ENCODE measurements at places on chromosomes 13 and 19.

DNA sequence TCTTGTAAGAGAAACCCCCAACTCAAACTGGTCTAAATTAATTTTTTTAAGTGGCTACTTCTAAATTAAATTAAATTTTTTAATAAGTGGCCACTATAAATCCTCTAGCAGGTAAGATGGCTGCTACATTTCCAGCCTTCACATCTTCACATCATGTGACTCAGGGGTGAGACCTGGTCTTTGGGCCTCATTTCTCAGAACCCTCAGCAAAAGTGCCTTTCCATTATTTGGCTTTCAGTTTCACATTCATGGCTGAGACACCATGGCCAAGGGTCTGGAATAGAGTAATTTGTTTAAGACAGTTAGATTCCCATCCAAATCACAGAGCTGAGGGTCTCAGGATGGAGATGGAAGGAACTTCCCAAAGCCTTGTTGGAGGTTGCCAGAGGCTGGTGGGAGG is 47.5 kb downstream of the DCT start:
- DNase-seq = no peak

DNA sequence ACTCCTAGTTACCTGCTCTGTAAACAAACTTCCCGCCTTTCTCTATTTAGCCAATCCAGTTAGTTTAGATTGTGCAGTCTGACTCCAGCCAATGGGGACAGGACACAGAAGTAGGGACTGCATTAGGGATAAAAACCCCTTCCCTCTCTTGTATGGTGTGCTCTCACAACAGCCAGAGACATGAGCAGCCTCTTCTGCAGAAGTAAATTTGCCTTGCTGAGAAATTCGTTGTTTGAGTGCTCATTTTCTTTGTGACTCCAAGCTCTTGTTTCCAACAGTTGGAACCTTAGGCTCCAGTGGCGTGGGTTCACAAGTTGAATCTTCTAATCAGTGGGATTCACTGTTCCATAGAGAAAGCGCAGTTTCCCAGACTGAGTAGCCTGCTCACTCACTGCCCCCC is 66.1 kb downstream of the ZNF93 start:
- DNase-seq = no peak

DNA sequence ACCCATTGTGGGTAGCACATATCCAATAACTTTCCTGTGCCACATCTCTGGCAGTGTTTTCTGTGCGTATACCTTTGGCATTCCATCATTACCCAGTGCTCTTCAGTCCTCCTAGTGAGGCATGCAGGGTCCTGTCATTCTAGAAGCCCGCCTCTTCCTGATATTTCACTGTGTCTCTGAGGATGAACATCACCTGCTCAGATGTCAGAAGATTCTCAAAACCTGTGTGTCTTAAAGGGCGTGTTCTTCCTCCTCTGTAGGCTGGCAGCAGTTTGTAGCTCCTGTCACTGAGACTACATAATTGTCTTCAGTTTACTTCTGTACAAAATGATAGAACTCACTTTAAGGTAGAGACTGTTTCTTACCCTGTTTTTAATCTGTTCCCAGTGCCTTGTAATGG is 56.9 kb upstream of the TEX29 start:
- no peak for DNase-seq

DNA sequence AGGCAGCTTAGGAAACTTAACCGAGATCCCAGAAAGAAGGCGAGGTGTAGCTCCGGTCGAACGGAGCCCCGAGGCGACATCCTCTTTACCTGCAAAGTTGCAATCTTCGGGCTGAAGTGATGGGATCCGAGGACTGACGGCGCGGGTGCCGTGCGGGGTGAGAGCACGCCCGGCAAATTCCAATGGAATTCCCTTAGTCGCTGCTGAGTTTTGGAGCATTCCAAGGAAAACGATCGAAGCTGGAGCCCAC is 141 bp downstream of the TRPC4 start:
- DNase-seq = no peak

GRCh38 chr19:823565-824121 is 1.9 kb upstream of the PLPPR3 start:
- no peak for DNase-seq

DNA sequence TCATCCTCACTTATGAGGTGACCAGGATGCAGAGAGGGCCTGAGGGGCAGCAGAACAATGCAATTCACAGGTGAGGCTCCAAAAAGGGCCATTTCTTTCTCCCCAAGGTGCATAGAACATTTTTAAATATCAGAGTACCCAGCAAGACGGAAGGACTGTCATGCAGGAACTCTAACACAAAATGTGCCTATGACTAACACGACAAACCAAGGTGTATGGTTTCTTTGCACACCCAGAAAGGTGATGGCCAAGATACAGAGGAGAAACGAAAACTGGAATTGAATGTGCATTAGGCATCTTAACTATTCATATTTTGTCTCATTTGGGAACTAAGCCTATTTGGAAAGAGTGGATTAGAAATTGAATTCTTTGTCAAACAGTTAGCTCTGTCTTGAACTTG is 29.9 kb downstream of the SHISA2 start:
- DNase-seq = no peak

- DNase-seq = no peak
Observed at GRCh38 chr13:46698910-46699460, 98.0 kb downstream of the ESD start.

DNA sequence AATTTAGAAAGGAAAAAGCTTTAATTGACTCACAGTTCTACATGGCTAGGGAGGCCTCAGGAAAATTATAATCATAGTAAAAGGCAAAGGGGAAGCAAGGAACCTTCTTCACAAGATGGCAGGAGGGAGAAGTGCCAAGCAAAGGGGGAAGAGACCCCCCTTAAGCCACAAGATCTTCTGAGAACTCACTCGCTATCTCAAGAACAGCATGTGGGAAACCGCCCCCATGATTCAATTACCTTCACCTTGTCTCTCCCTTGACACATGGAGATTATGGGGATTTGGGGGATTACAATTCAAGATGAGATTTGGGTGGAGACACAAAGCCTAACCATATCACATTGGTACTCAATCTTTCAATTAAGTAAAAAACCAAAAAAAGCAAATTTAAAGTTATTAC is 1778.7 kb upstream of the MIR17HG start:
- DNase-seq = no peak

DNA sequence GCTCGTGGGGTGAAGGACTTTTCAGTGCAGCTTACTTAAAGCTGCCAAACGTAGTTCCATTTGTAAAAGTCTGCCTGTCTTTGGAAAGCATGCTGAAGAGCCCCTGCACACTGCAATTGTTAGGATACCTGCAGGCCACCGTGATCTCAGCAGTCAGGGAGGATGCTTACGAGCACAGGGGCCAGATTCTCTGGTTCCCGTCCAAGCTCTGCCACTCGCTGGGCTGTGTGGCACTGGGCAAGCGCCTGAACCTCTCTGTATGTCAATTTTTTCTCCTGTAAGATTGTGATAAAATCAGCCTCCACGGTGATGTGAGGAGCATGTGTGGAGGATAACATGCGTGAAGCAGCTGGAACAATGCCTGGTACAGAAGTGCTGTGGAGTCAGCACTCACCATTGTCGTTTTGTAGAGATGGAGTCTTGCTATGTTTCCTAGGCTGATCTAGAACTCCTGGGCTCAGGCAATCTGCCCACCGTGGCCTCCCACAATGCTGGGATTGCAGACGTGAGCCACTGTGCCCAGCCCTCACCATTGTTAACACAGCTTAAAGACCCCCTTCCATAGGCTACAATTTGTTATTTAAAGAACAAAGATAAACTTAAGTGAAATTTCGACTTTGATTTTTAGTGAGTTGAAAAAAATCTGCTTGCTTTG is 3.5 kb downstream of the ADPRHL1 start:
- no peak for DNase-seq

DNA sequence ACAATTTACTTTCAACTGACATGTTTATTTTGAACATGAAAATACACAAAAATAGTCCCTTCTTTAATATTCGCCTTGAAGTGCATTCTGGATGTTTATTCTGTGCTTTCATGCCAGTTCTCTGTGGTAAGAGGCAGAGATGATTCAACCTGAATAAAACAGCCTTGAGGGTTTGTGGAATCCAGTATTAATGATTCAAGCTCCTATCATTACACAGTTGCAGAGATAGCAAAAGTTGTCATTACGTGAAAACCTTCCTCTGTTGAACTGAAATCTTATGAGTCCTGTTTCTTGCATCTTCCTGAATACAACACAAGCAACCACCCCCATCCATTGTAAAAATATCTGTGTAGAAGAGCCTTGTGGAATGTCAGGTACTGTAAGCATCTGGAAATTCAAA is 142.3 kb upstream of the HTR2A start:
- no peak for DNase-seq

DNA sequence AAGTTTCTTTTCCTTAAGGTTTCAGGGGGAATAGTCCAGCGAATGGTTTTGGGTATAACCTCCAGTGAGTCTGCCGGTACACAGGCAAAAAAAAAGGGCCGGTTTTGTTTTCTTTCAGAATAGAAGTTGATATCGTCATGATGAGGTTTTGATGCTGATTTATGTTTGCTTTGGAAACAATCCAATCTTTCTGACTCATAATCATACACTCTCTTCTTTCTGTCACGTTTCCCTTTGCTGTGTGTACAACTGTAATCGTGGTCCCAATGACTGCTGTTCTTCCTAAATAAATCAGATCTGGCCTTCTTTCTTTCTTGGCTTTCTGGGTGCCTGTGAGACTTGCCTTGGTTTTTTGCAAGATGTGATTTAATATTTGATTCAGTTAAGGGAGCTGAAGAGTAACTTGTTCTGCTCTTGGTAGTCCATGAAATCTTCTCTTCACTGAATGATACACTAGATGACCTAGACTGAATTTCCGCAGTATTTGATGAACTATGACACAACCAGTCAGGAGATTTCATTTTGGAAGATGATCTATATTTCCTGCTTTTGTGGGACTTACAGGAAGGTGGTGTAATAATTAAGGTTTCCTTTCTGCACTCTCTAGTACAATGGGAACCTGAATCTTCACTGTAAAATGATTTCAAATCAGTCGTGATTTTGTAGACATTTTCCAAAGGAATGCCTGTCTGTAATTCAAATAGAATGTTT is 34.9 kb upstream of the METTL21C start:
- no peak for DNase-seq

DNA sequence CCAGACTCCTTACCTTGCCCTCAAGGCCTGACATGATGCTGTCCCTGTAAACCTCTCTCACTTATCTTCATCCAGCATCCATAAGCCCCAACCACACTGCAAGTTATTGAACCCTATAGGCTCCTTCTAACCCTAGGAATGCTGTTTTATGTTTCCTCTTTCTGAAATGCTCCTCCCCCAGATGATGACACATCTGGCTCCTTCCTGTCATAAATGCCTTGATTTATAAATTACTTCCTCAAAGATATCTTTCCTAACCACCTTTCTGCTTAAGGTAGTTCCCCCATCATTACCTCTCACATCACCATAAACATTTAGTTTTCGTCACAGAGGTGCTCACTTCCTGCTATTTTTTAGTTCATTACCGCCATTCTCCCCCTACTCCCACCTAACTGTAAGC is 12.3 kb downstream of the RUBCNL start:
- no peak for DNase-seq

DNA sequence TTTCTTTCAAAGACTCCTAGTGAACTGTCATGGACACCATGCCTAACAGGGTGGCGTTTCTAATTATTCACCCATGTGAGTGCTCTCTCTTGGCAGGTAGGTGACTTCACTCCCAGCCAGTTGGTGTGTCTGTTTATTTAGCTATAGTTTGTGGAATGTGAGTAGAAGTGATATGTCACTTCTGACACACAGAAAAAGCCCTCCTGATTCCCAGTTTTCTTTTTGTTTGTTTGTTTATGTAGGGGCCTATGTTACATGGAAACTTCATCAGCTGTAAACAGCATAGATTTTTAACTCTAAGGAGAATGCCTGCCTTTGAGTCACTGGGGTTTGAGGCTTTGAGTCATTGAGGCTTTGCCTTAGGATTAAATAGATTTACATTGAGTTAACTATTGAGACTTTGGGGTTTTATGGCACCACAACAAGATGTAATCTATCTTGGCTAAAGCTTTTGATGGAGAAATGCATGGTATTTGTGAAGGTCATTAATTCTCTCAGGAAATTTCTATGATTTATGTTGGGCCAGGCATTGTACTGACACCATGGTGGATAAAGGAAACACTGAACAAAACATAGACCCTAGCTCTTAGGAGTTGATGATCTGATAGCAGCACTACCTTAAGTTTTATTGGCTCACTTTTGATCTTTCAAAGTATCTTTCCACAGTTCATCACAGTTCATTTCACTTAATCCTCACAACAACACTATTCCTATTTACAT is 45.3 kb downstream of the UFM1 start:
- DNase-seq = no peak
